Heart left ventricle (tissue), 16 donors: ENCODE measurements at places on chromosomes 6 and 20. TPM values are rescaled to one million over a fixed set of nuclear protein-coding genes. Genes with fewer than 3 reads are reported as not detected.
A peak's percentile ranks its signal among the peaks of the same experiment; 100 is the strongest.

Gene UNC5CL
- total RNA-seq: 0.37 TPM

Gene SCP2D1
- total RNA-seq: not detected

Gene FAM217B
- total RNA-seq: 22.0 TPM

Gene CYP21A2
- 0.22 TPM for total RNA-seq

Gene NOX3
- not detected for total RNA-seq

Gene PLA2G7
- total RNA-seq: not detected

DNA sequence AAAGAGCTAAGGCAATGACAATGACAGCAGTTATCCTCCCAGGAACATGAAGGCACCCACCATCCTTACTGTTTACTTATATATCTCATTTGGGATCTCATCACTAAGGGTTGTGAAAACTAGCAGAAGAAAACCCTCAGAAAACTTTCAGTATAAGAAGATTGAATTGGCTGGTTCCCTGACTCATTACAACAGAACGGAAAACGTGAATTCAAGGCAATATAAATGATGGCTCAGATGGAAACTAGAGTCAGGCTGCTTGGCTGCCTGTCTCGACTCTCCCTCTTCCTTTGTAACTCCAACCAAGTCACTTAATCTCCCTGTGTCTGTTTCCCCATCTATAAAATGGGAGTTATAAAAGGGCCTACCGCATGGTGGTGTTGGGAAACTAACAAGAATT lies 387.1 kb upstream of the JARID2 start:
- no peaks in the 10 kb centered on the region for H3K27me3 ChIP-seq
- no peak overlapping the region for H3K27ac ChIP-seq
- no peaks in the 10 kb centered on the region for H3K4me1 ChIP-seq
- no peak for DNase-seq

DNA sequence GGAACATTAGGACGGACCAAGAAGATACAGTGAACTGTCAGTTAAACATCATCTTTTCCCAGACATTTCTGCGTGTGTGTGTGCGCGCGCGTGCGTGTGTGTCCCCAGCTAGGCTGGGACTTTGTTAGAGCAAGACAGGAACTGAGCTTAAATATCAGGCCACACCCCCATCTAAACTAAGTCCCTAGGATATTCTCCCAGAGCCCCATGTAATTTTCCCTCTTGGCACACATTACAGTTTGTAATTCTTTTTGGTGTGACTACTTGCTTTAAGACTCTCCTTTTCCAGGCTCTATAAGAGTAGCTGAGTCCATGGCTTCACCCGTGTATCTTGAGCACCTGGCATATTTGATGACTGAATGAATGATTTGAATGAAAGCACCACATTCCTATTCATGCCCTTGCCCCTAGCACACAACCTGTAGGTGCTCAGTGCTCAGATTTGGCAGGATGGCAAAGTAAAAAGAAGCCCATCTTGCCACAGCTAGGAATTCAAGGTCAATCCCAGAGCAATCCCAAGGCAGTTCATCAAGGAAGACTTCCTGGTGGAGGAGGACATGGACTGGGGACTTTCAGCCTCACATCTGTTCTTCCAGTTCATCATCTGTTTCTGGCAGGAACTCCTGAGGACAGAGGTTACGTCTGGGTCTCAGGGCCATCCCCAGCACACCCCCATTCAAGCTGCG lies 69.2 kb downstream of the MRPL14 start:
- H3K27ac ChIP-seq: peak overlapping the region; percentile 81
- no peaks in the 10 kb centered on the region for H3K36me3 ChIP-seq

DNA sequence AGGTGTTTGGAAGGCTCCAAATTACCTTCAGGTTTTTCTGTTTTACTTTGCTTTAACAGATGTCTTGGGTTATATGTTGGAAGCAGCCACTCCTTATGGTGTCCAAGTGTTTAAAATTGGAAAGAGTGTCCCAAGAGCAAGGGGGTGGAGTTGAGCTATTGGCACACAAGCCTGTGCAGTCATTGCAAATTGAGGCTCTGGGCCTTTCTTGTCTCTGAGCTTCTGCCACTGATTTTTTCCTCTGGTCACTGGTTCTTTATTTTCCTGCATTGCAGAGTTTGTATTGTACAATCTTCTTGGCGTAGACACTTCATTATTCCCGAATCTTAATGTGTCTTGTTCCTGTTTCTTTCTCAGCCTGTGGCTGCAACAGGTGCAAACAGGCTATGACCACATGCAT lies 598.8 kb downstream of the RNF144B start:
- no peak for DNase-seq
- no peak overlapping the region for H3K4me3 ChIP-seq
- H3K27ac ChIP-seq: no peak overlapping the region
- no peaks in the 10 kb centered on the region for H3K4me1 ChIP-seq
- H3K36me3 ChIP-seq: no peaks in the 10 kb centered on the region
- no peaks in the 10 kb centered on the region for H3K27me3 ChIP-seq

- H3K4me3 ChIP-seq: no peak overlapping the region
- no peak for DNase-seq
- H3K36me3 ChIP-seq: no peaks in the 10 kb centered on the region
- no peaks in the 10 kb centered on the region for H3K27me3 ChIP-seq
- peaks cover 36% of the 10 kb centered on the region for H3K4me1 ChIP-seq
These were observed 44.6 kb downstream of the HIVEP2 start for GRCh38 chr6:142900227-142900971.

DNA sequence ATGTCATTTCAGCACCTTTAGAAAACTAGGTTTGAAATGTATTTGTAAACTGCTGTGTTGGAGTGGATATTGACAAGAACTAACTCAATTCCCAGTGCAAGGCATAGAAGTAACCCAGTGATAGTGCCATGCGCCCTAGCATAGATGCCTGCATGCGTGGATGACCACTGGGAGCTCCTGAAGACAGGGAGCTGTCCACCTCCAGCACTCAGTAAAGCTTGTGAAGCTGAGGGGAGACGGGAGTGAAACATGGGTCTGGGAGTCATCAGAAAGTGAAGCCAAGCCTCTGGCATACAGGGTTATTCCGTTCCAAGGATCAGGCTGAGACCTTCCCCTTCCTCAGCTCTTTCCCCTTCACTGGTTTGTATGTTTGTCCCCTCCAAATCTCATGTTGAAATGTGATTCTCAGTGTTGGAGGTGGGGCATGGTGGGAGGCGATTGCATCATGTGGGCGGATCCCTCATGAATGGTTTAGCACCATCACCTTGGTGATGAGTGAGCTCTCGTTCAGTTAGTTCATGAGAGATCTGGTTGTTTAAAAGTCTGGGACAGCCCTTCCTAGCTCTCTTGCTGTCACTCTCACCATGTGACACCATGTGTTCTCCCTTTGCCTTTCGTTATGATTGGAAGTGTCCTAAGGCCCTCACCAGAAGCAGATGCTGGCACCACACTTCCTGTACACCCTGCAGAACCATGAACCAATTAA lies 146.5 kb upstream of the FERMT1 start:
- H3K36me3 ChIP-seq: no peaks in the 10 kb centered on the region
- H3K27ac ChIP-seq: no peak overlapping the region
- no peak overlapping the region for H3K4me3 ChIP-seq
- DNase-seq: no peak

- no peak overlapping the region for H3K27ac ChIP-seq
- peaks cover 92% of the 10 kb centered on the region for H3K36me3 ChIP-seq
- DNase-seq: no peak
- no peak overlapping the region for H3K4me3 ChIP-seq
- peaks cover 10% of the 10 kb centered on the region for H3K4me1 ChIP-seq
These were observed 77.1 kb upstream of the SLC4A11 start for GRCh38 chr20:3316136-3316535.

DNA sequence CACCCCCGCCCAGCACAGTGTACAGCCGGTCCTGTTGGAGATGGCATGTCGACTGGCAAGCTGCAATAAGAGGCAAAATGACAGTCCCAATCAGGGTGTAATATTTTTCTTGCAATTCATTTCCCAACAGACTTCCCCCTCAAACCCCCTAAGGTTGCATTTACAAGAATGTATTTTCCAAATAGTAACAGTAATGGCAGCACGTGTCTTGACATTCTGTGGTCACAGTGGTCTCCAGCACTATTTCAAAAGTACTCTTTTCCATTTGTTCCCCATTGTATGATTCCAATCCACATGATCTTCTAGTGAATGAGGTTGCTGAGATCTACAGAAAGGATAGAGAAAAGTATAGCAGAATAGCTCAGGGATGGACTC lies 97.8 kb upstream of the CARMIL1 start:
- H3K36me3 ChIP-seq: no peaks in the 10 kb centered on the region
- no peak for DNase-seq
- no peaks in the 10 kb centered on the region for H3K27me3 ChIP-seq
- H3K27ac ChIP-seq: no peak overlapping the region
- no peak overlapping the region for H3K4me3 ChIP-seq

- no peaks in the 10 kb centered on the region for H3K27me3 ChIP-seq
- H3K36me3 ChIP-seq: peaks cover 79% of the 10 kb centered on the region
- DNase-seq: no peak
- H3K4me1 ChIP-seq: no peaks in the 10 kb centered on the region
- H3K4me3 ChIP-seq: no peak overlapping the region
These were observed 134.9 kb downstream of the SLC23A2 start for GRCh38 chr20:4866429-4866828.

DNA sequence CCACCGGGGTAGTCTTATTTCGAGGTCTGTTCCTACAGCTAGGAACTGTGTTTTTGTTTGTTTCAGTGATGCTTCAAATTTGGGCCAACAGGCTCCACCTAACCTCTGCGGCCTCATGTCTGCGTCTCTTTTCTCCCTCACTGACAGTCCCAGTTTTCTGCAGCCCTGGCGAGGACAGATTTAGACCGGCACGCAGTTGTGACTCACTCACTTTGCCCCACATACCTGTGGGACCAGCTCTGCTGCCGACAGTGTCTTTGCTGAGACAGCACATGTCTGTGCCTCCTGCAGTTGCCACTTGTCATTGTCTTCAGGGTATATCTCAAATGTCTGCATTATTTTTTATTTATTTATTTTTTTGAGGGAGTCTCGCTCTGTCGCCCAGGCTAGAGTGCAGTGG lies 29.2 kb downstream of the OSBPL2 start:
- peaks cover 14% of the 10 kb centered on the region for H3K4me1 ChIP-seq
- DNase-seq: peak; percentile 74
- no peak overlapping the region for H3K4me3 ChIP-seq
- H3K27ac ChIP-seq: peak overlapping the region; percentile 22

DNA sequence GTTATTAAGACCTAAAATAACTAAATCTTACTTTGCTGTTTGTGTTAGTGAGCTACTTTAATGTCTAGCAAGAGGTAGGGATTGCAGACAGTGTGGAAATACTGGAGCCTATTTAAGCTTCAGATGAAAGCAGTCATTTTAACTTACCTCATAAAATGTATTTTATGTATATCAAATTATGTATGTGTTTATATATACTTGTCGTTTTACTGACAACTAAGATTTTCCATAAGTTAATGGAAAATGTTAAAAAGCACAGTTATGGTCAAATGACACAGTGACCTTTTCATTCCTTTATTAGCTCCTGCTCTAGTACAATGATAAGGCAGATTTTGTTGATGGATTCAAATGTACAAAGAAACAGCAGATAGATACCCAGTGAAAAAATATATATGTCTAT lies 34.6 kb downstream of the QKI start:
- peaks cover 74% of the 10 kb centered on the region for H3K4me1 ChIP-seq
- no peak for DNase-seq
- no peak overlapping the region for H3K4me3 ChIP-seq
- H3K36me3 ChIP-seq: no peaks in the 10 kb centered on the region
- H3K27me3 ChIP-seq: no peaks in the 10 kb centered on the region

DNA sequence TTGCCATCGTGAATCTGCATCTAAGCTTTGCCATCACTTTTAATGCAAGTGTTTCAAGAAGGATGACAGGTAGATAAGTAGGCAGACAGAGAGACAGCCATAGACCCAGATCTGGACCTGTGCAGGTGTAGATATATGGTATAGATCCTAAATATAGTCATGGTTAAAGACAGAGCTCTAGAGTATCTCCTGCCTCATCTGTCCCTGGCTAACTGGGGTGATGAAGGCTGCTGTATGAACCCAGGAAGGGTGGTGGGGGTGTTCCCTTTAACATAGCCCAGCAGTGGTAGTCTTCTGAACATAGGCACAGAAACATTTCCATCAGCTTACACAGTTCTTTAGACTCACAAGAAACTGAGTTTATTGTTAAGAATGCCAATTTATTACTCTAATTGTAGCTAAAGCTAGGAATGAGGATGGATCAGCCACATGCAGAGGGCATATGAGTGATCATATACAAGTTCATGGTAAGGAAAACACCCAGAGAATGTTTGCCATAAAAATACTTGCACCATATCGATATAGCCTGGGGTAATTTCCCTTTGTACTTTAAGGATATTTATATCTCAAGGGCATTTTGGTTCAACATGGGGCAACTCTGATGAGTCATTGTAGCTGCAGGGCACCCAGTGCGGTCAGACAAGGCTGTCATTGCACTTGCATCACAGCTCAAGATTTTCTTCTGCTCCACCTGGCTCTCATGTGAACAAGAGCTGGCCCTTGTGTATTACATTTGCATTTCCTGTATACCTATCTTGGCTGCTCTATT lies 587.2 kb downstream of the EPM2A start:
- no peaks in the 10 kb centered on the region for H3K4me1 ChIP-seq
- peak overlapping the region; percentile 43 for H3K27ac ChIP-seq
- peak; percentile 13 for DNase-seq
- H3K36me3 ChIP-seq: no peaks in the 10 kb centered on the region

DNA sequence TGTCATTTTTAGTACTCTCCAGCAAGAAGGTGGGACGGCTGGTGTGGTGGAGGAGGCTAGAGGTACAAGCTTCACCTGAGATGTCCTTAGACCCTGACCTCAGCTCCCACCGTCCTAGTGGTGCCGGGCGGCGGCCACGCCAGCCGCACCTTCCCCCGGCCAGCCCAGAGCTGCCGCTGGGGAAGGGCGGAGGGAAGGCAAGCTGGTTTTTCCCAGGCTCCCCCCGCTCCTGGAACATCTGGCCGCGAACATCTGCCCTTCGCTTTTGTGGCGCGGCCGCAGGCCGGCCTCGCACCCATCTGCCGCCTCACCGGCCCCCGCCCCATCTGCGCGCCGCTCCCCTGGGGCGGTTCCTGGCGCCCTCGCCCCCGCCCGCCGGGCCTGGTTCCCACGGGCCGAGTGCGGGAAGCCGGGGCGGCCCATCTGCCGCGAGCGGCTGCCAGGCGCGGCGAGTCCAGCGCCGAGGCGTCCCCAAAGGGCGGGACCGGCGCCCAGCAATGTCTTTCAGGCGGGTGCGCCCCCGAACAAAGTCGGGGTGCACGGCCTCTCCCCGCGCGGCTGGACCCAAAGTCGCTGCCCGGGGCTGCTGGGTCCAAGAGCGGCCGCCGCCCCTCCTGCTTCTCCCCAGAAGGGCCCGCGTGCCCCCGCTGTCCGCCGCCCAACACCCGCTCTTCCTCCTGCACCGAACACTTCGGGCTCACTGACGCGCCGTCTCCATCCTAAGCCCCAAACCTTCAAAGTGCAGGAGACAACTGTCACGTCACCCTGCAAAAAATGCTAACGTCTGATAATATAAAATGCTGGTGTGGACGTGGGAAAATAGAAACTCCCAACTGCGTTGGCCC lies 17.3 kb upstream of the ID1 start:
- H3K27ac ChIP-seq: peak overlapping the region; percentile 99
- no peaks in the 10 kb centered on the region for H3K36me3 ChIP-seq
- DNase-seq: peak; percentile 87
- peaks cover 36% of the 10 kb centered on the region for H3K4me1 ChIP-seq
